Substantia nigra (tissue), 51 donors: ENCODE measurements at places on chromosomes 1 and 21.

- DNase-seq: no peak
Observed at GRCh38 chr1:229655781-229656180, 29.7 kb downstream of the URB2 start.

- peak; percentile 17 for DNase-seq
Observed at GRCh38 chr1:171984262-171984661, 143.0 kb downstream of the DNM3 start.

GRCh38 chr1:62274496-62275485 is 44.4 kb downstream of the KANK4 start:
- no peak for DNase-seq

GRCh38 chr1:75587692-75588091 is 23.2 kb downstream of the SLC44A5 start:
- DNase-seq: no peak

GRCh38 chr1:109373126-109373525 is 24.6 kb downstream of the SORT1 start:
- no peak for DNase-seq

DNA sequence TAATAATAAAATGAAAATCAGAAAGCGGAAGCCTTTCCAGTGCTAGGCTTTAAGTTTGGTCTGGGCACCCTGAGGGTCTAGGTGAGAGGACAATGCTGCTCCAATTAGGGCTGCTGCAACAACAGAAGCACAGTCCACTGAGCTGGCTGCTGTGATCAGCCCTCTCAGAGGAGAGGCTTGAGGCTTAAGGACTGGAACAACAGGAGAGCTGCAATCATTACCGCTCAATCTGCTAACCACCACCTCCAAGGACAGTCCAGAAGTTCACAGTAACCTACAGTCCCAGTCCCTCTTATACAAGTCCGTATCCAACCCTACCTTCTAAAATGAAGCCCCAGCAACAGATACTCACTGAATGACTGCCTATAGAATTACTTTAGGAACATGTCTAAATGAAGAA is 62.1 kb downstream of the USP24 start:
- DNase-seq: no peak

DNA sequence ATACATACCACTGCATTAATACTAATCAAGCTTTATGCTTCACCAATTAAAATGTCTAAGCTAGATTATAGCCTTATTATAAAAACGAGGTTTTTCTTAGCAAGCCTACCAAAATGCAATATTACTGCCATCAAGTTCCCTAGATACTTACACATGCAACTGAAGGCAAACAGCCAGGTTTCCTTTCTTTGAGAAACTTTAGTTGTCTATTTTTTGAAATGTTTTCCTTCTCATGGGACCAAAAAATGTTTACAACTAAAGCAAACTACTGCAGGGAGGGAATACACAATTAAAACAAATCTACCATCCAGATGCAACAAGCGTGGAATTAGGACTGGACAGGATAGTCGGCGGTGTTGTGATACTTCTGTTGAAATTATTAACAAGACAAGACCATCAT is 1.3 kb downstream of the ZNF644 start:
- no peak for DNase-seq
